ENCODE measurements at places on chromosomes 12 and 14.
A peak's percentile ranks its signal among the peaks of the same experiment; 100 is the strongest.

DNA sequence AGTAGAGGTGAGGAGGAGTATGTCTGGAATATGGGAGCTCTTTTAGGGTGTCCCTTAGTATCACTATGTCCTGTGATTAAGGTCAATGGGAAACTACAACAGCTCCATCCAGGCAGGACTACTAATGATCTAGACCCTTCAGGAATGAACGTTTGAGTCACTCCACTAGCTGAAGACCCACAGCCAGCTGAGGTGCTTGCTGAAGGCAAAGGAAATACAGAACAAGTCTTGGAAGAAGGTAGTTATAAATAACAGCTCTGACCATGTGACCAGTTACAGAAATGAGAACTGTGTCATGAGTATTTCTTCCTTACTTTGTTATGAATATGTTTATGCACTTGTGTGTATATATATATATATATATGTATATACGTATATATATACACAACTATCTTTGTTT lies 40.5 kb upstream of the USP44 start:
- no peak for DNase-seq

- no peak for DNase-seq
Measured at GRCh38 chr12:131603106-131603938, 107.6 kb upstream of the SFSWAP start.

GRCh38 chr14:95502381-95502950 lies 14.0 kb downstream of the SYNE3 start:
- DNase-seq = no peak

GRCh38 chr12:89537389-89537788 lies 11.5 kb upstream of the POC1B start:
- DNase-seq = no peak

- no peak for DNase-seq
Measured at GRCh38 chr14:68132563-68133121, 313.1 kb downstream of the RAD51B start.

- DNase-seq = no peak
Measured at GRCh38 chr14:101714394-101714793, 47.1 kb upstream of the PPP2R5C start.

- DNase-seq = no peak
Measured at GRCh38 chr12:51086933-51087332, 3.5 kb upstream of the CSRNP2 start.

GRCh38 chr12:33587784-33588712 lies 148.4 kb upstream of the SYT10 start:
- DNase-seq = no peak

DNA sequence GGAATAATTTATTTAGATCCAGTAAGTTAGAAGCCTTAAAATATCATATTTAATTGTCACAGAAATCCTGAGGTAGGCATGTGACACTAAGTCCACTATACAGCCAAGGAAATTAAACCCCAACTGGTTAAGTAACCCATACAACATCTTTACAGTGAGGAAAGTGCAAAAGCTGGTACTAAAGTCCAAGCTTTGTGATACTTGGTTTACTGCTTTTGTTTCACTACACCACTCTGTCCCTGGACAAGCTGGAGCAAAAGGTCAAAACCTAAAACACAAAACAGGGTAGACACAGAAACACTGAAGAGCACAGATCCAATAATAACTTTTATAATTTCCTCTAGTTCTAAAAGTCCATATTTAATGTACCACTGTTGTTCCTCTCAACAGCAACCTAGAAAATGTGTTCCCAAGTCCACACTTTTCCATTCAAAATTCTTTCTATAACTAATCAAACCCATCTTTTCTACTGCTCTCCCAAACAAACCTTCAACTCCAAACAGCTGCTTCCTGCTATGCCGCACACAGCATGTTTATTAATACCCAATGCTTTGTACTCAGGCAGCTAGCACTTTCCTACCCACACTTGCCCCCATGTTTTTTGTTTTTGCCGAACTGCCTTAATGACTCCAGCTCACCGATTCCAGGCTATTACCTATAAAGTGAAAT lies 90.9 kb downstream of the MED13L start:
- no peak for DNase-seq

- no peak for DNase-seq
Measured at GRCh38 chr12:79956896-79957295, 22.0 kb upstream of the PPP1R12A start.

DNA sequence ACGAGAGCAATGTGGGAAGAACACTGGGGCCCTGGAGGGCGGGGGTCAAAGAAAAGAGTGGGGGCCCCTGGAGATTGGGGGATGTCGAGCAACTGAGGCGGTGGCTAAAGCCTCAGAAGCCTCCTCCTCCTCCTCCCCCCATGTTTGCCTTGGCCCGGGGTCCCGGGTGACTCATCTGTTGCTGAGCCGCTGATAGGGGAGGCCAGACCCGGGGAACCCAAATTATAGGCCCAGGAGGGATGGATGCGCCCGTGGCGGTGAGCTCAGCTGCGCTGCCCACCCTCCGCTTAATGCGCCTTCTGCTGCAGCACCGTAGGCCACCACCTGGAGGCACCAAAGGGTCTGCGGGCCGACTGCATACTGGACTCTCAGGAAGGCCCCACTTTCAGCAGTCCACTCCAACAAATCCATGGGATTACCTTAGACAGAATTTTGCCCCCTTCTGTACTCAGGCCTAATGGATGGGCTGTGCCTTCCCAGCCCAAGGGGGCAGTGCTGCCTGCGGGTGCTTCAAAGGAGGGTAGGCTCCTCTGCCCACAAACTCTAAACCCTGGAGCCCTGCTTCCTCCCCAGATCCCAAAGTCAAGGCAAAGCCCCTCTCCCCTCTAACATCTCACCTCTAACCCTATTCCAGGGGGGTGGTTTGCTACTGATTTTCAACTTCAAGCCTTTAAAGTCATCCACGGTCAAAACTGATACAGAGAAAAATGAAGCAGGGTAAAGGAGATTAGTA lies 2.6 kb upstream of the WNT10B start:
- no peak for DNase-seq

- DNase-seq = no peak
Measured at GRCh38 chr14:41071351-41071750, 535.3 kb upstream of the LRFN5 start.

- no peak for DNase-seq
Measured at GRCh38 chr14:104594310-104595046, 10.1 kb downstream of the TMEM179 start.

DNA sequence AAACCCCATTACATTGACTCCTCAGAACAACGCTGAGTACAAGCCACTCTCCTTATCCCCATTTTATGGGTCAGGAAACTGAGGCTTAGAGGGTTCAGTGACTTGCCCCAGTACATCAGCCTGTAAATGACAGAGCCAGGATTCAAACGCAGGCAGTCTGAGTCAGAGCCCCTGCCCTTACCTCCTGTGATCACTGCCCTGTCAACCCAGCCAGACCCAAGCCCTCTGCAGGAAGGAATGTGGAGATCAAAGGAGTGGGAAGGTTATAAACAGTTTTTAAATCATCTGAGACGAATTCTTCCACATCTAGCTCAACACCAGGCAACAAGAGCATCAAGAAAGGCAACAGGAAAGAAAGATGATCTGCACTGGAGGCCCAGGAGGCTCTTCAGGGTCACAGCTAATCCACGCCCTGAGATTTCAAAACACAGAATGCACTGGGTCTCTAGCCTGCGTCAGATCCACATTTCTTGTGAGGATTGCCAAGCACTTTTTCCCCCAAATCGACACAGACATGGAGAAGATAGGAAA lies 38.5 kb downstream of the SPTB start:
- no peak for DNase-seq

- DNase-seq = no peak
Measured at GRCh38 chr12:26469421-26470180, 274.2 kb downstream of the SSPN start.

DNA sequence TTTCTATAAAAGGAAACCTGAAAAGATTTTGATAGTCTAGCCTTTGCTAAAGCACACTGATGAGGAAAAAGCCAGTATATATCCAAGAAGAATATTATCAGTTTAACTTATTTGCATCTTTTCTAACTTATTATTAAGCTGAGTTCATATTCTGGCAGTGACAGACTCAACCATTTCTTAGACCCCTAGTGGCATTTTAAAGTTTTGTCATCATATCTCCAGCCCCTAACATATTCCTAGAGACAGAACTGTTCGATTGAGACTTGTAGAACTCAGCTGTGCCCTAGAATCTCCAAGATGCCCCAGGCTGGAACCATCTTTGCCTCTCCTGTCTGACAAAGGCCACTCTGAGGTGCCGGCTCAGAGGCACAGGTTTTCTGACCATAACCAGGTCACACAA lies 365.6 kb downstream of the NELL2 start:
- DNase-seq = no peak

- DNase-seq = no peak
Measured at GRCh38 chr14:57998766-57999165, 132.9 kb upstream of the SLC35F4 start.

DNA sequence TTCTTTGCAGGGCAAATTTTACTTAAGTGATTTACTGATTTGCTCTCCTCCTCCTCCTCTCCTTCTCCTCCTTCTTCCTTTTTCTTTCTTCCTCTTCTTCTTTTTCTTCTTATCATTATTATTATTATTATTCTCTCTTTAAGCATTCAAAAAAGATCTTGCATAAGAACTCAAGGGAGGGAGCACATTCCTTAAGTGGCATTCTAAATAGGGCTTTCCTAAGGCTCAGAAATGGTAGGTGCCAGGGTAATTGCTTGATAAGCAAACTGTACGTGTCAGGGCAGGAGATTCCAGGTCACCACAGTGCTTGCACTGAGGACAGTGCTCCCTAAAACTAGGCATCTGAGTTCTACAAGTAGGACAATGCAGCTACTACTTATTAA lies 92.4 kb downstream of the SPTSSA start:
- no peak for DNase-seq

- DNase-seq = no peak
Measured at GRCh38 chr12:126036348-126036747, 971.1 kb downstream of the AACS start.

GRCh38 chr14:24296341-24297157 lies 3.0 kb downstream of the DHRS1 start:
- DNase-seq = peak; percentile 53

GRCh38 chr14:70822530-70823185 lies 13.3 kb upstream of the MAP3K9 start:
- DNase-seq = no peak

DNA sequence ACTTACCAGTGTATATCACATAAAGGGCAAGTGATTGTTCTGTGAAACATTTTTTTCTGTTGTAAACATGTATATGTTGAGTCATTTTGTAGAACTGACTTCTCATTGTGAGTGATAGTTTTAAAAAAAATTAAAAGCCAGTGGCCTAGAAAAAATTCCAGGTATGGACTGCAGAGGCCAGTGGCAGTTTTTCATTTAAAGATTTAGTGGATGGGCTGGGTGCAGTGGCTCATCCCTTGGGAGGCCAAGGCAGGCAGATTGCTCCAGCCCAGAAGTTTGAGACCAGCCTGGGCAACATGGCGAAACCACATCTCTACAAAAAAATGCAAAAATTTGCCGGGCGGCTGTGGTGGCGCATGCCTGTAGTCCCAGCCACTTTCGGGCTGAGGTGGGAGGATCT lies 84.7 kb upstream of the MDM1 start:
- no peak for DNase-seq

DNA sequence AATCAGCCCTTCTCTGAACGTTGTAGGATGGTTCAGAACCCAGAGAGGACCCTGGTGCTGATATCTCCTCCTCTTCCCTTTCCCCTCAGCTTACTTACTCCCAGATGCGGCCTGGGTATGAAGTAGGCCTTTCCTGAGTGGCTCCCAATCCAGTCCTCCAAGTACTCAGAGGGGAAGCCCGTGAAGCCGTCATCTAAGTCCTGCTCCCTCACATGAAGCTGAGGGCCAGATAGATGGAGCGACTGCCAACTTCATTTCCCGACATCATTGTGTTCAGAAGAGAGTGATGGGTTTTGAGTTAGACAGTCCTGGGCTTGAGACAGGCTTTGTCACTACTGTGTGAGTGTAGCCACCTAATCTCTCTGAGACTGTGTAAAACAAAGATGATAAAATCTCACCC lies 2.7 kb downstream of the APOLD1 start:
- no peak for DNase-seq
